ENCODE measurements at places on chromosomes 11 and 22.

GRCh38 chr22:37048133-37048532 is 3.4 kb upstream of the KCTD17 start:
- DNase-seq, result no peak

DNA sequence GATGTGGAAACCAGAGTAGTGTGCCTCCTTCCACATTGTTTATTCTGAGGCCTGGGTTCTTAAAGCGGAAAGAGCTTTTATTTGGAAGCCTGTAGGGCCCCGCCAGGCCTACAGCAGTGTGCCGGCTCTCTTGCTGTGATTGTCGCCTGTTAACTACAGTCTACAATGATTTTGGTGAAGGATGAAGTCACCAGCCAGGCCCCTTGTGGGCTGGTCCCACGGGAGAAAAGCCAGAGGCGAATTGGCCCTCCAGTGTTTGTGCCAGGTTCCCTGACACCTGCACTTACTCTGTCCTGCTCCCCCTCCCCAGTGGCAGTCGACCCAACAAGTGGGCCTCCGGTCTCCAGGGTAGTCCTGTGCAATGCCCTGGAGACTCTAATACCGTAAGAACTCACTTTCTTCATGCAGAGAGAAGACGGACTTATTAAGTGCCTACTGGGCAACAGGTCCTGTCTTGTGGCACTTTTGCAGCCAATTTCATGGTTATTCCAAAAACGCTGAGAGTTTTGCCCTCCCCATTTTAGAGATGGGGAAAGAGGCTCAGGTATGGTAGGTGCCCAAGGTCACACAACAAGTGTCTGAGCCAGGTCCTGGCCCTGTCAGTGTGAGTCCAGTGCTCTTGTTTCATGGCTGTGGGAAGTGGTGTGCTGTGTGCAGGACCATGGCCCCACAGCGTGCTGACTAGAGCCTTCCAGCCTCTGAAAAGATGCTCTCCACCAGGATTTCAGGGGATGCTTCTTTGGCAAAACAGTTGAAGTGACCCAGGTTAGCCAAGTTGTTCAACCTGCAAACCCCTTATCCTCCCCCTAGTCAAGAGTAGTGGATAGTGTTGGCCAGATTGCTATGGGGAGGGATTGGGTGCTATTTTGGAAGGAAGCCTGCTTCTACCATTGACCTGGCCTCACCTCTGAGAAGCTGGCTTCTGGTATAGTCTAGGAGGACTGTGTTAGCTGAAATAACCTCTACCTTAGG is 1.4 kb downstream of the MICAL2 start:
- DNase-seq, result no peak

- peak; percentile 85 for DNase-seq
Observed at GRCh38 chr11:117986981-117987574, 884 bp downstream of the IL10RA start.

- DNase-seq, result no peak
Observed at GRCh38 chr11:75770102-75770501, 1.5 kb downstream of the DGAT2 start.

DNA sequence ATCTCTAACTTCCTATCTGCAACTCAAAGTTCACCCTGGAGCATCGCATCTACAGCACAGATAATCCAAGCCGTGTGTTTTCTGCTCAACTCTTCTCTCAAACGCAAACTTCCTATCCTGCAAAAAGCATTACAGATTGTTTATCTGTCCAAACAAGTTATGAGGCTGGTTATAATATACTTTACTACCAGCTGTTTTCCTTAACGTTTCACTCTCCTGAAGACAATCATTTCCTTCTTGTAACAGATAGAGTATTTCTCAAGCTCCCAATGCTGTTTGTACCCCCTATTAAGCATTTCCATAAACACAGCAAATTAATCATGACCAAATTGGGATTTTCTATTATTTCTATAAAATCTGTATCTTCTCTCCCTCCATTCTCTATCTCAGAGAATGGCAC is 84.7 kb downstream of the SBF2 start:
- no peak for DNase-seq

DNA sequence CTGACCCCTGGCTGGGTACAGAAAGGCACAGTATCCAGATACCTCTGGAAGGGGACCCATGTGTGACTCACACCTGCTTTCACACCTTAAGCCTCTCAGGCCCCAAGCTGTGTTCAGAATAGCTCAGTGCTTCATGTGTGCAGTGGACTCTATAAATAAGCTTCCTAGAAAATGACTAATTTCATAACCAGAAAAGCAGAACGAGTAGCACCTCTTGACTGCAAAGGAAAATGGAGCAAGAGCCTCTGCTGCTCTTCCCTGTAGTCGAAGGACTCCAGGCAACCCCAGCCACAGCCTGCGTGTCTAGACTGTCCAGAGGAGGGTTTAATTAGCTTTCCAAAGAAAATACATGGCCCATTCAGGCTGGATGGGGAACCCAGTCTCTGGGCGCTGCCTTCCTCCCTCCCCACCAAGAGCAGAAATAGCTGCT is 23.1 kb downstream of the PTPN5 start:
- no peak for DNase-seq

GRCh38 chr11:126992065-126992803 is 8.3 kb downstream of the KIRREL3 start:
- no peak for DNase-seq

GRCh38 chr11:79236541-79236971 is 204.3 kb downstream of the TENM4 start:
- DNase-seq, result no peak

DNA sequence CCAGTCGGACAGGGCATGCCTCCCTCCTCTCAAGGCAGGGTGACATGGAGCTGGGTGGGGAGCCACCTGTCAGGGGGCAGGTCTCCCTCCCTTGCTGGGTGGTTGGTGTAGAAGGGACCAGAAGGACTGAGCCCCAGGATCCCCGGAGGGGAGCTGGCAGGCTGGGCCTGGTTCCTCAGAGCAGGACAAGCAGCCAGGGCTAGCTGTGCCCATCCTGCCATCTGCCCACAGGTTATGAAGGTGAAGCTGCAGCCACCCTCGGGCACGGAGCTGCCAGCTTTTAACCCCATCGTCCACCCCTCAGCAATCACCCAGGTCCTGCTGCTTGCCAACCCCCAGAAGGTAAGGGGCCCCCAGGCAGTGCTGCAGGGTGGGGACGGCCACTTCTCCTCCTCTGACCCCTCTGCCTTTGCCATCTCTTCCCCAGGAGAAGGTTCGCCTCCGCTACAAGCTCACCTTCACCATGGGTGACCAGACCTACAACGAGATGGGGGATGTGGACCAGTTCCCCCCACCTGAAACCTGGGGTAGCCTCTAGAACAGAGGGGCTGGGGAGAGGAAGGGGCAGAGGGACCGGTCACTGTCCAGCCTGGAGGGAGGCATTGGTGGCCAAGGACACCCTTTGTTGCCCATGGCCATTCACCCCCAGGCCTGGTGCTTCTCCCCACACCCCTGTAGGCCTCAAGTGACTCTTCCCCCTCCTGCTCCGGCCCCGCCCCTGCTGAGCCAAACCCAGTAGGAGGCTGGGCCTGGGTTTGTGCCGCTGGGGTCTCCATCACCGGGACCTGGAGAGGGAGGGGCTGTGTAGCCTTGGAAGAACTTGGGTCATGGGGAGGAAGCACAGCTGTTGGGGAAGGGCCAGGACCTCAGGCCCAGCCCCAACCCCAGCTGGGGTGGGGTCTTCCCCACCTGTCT is 7.0 kb upstream of the SH3BP1 start:
- DNase-seq, result no peak

GRCh38 chr22:36976606-36977005 is 42.6 kb downstream of the TST start:
- DNase-seq, result no peak

GRCh38 chr11:64173616-64174355 is 7.9 kb upstream of the MACROD1 start:
- no peak for DNase-seq

DNA sequence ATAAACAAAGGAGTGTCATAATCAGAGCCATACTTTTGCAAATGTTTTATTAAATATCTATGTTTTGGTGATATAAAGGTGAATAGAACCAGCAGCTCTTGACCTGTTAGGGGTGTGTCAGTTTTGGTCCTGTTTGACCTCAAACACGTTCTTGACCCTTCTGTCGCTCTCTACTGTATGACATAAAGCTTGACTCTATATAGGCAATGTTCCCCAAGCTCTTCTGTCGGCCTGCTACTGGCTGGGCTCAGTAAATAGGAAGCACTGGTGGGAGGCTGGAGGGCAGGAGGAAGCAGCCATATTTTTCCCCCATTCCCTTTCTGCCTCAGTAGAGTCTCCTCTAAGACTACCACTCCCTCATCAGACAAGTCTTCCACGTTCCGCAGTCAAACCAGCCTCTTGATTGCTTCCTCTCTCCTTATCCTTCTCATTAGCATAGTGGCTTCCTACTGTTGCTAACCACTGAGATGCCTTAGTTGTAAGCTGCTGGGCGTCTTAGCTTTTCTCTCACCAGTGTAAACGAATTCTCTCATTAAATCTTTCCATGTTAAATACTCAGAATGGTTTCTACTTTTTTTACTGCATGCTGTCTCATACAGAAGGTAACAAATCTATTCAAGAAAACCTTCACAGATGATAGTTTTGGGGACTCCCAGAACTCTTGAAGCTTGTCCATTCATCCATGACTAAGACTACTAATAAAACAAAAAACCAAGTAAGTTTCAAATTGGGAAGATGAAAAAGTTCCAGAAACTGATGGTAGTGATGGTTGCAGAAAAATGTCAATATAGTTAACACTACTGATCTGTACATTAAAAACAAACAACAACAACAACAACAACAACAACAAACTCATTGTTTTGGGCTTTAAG is 3.3 kb downstream of the NPAT start:
- DNase-seq, result no peak

GRCh38 chr11:60307507-60308195 is 19.4 kb upstream of the MS4A6E start:
- DNase-seq, result no peak

- no peak for DNase-seq
Observed at GRCh38 chr11:66346476-66347424, 679 bp downstream of the B4GAT1 start.

DNA sequence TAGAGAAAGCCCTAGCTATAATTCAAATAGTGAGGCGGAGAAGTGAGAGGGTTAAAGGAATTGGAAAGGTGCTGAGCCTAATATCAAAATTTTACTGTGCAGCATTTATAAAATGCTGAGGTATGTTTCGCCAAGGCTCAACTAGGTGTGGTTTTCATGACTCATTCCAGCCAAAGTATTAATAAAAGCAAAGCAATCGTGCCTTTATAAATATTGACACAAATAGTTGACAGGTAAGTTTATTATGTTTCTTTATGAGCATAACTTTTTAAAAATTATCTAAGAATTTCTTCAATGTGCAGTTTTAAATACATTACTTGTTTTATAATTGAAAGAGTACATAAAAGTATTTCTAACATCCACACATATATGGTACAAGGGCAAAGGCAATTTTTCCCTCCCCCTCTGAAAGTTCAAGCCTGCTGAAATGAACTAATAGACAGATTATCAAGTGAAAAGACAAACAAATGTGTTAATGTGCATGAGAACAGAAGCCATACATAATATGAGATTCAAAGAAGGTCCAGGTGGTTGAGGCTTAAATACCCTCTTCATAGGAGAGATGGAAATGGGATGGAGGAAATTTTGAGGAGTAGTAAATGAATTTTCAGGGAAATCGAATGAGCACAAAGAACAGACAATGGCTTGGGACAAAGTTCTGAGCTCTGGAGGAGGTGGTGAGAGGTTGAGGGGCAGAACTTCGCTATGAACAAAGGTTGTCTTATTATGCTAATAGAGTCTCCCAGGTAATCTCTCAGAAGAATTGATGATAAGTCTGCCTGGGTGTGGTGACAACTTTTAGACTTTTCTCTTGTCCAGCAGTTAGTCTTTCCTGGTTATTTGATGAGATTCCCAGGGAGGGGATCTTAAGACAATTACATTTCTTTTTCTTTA is 326.5 kb downstream of the BUD13 start:
- DNase-seq, result no peak

GRCh38 chr22:44209343-44209742 is 28.6 kb downstream of the PARVG start:
- no peak for DNase-seq

- no peak for DNase-seq
Observed at GRCh38 chr11:69703768-69704507, at the start of gene FGF19. Gene FGF19 (minus strand): TSS chr11:69704022. CDS start chr11:69703876, 146 bp downstream.

DNA sequence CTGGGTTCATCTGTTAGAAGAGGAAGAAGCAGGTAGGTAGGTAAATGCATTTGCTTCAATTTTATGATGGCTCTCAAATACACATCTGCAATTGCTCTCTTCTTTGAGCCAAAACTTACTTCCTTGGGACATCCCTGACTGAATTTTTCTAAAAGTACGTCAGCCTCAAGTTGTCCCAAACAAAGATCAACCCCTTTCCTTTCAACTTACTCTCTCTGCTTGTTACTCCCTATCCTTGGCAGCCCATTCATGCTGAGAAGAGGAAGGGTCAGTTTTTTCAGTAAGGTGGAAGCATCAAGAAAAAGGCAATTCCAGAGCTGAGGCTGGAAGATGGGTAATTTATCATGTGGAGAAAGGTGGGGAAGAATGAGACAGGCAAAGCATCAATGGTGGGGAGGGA is 111.2 kb downstream of the LRRC32 start:
- DNase-seq, result no peak

- DNase-seq, result no peak
Observed at GRCh38 chr11:115942011-115942410, 437.8 kb upstream of the CADM1 start.

DNA sequence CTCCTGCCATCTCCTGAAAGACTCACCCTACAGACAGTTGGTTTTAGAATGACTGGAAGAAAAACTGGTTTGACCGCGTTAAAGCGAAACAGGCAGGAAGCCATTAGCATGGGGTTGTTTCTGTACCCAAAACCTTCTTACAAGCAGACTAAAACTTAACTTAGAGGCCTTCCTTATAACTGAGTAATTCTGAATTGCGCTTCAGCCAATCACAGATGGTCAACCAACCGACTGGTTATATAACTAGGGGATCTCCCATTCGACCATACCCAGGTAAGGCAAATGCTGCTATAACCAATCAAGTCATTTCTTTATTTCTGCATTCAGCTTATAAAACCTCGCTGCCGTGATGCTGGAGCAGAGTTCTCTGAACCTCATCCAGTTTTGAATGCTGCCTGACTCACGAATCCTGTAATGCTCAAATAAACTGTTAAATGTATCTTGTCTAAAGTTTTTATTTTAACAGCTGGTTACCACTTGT is 87.8 kb upstream of the DRD2 start:
- no peak for DNase-seq

DNA sequence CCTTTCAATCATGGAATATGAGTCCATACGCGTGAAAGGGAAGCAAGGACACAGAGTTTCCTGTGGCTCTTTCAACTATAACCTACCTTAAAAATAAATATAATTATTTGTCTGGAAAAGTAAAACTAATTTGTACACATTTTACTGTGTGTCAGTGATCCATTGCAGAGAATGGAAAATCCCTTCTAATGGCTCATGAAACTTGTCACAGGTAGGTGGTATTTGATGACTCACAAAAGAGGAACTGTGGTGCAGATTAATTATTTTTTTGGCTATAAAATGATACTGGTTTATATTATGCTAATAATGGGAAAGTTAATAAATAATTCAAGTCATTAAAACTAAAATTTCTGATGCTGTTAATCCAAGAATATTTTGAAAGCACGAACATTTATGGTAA is 792.2 kb downstream of the METTL15 start:
- DNase-seq, result no peak

- DNase-seq, result no peak
Observed at GRCh38 chr22:44622147-44622427, 79.9 kb upstream of the PRR5 start.

Data from stimulated activated naive CD4-positive, alpha-beta T cell (primary cell).